NCI-H524 (cell line): ENCODE measurements at places on chromosomes 13 and 19.

- DNase-seq = peak; percentile 62
Observed at GRCh38 chr19:18322318-18322758, 538 bp downstream of the LSM4 start.

DNA sequence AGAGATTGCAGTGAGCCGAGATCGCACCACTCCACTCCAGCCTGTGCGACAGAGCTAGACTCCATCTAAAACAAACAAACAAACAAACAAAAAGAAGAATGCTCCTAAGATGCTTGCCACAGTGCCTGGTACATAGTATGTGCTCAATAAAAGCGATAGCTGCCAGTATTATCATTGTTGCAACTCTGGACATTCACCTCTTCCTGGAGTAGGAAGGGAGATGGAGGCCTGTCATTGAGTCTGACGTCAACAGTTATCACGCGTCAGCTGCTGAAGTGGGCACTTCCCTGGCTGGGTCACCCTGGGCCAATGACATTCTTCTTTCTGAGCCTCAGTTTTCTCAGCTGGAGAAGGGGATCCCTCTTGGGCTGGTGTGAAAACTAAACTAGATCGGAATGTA is 4.2 kb upstream of the PLAUR start:
- DNase-seq = no peak

GRCh38 chr19:55451965-55452748 is 9.1 kb upstream of the SHISA7 start:
- DNase-seq = peak; percentile 50

GRCh38 chr13:47858042-47859025 is 142.7 kb downstream of the SUCLA2 start:
- peak; percentile 73 for DNase-seq

DNA sequence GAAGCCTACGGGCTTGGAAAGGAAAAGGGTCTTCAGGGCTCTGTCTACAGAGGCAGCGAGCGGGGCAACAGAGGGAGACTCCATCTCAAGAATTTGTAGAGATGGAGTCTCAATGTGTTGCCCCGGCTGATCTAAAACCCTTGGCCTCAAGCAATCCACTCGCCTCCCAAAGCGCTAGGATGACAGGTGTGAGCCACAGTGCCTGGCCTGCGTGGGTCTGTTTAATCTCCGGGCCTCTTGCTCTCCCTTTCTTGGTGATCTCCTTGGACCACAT is 8.1 kb downstream of the RPS9 start:
- DNase-seq = no peak

DNA sequence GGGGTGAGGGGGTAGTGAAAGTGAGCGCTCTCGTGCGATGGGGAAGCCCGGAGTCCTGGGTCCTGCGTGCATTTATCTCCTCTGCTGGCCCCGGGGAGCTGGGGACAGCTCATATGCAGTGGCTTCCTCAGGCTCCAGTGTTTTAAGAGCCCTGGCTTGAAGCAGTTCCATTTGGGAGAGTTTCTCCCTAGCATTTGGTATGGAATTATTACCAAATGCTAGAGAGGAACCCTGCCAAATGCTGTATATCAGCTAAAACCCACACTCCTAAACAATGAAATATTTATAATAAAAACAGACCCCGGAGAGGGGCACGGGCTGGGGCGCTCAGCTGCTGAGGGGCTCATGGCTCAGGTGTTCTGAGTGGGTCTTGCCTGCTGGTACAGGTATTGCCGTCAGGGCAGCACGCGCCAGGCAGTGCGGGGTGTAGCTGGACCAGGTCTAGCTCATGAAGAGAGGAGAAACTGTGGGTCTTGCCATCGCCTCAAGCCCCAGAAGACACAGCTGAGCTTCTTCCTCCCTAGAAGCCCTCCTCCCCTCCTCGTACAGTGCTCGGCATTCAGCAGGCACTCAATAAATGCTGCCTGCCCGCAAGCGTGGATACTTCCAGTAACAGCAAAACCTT is 163.6 kb upstream of the ZNF536 start:
- DNase-seq = no peak

DNA sequence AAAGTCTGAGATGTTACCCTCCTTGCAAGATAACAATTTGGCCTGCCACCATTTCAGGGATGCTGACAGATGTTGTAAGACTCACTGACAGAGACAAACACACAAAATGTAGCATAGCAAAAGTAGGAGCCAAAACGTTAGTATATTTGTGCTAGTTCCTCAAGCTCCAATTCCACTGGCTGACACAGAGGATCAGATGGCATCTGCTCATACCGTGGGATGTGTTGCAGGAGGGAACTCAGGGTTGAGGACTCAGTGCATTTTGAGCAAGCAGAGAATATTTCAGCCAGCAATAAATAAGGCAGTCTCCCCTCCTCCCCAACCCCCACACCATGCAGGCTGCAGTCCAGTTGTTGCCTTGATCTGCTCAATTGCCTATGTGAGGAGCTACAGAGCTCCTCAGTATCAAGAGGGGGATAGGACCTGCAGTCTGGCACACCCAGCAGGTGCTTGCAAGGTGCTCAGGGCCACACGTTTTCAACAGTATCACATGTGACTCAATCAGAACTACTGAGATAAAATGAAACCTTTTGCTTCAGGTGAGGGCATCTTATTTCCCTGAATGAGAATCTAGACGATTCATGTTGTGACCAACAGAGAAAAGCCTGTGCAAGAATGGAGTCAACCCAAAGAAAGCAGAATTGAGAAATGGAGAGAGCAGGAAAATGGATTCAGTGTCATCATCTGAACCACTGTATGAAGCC is 23.6 kb upstream of the LRCH1 start:
- no peak for DNase-seq

DNA sequence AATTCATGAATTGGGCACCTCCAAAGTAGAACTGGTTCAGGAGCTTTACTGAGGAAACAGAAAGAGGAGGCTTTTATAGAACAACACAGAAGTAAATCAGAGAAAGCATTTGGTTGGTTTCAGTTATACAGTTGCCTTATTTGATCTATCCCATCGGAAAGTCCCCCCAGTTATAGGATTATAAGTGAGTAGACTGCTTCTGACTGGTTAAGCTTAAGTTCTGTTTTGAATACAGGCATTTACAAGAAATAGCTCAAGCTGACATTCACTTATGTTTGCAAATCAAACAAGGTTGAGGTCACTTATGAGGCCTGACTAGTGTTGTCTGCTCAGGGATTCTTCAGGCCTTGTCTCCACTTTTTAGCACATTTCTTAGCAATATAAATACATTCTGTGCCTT is 857.4 kb downstream of the EFNB2 start:
- DNase-seq = no peak

DNA sequence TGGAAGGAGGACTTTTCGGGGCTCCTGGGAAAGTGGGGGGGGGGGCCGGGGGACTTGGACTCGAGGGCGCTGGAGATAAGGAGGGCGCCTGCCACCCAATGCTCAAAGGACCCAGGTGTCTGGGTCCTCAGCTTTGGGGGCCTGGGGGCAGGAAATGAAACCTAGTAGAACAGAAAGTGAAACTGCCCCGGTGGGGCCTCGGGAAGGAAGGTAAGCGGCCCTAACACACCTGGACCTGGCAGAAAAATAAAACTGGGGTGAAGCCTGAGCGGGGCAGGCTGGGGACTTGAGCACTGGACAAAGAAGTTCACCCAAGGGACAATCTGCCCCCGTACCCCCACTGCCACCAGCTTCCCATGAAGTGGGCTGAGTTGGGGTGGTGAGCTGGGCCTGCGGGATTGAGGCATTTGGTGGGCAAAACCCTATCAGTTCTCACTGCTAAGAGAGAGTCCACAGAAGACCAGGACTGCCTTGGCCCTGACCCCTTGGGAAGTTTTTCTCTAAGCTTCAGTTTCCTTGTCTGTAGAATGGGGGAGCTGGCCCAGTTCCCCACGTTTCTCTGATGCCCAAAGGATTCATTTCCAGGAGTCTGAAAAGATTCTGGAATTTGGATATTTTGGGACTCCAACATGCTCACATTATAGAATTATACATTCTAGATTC is 2.3 kb downstream of the PRKD2 start:
- DNase-seq = no peak

DNA sequence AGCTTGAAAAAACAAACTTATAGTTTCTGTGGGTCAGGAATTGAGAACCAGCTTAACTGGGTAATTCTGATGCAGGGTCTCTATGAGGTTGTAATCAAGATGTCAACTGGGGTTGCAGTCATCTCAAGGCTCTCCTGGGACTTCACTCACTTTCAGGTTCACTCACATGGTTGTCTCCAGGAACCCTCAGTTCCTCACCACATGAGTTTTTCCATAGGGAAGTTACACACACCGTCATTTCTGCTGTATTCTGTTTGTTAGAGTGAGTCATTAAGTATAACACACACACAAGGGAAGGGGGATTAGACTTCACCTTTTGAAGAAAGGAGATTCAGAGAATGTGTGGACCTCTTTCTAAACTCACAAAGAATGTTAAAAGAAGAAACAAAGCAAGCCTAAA is 34.9 kb upstream of the MLNR start:
- no peak for DNase-seq

- DNase-seq = no peak
Observed at GRCh38 chr13:63546524-63546923, 2130.9 kb upstream of the PCDH20 start.

DNA sequence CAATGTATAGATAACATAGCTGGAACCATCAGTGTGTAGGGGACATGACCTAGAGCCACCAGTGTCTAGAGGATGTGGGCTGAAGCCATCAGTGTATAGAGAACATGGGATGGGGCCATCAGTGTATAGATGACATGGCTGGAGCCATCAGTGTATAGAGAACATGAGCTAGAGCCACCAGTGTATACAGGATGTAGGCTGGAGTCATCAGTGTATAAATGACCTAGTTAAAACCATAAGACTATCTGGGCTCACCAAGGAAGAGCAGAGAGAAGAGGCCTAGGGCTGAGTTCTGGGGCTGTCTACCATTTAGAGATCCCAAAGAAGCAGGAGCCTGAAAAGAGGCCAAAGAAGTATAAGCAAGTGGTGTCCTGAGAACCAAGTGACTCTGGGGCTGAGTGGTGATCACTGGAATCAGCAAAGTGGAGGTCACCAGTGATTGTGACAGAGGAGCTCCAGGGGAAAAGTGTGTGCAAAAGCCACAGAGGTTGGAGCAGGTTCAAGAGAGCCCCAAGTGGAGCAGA is 41.0 kb downstream of the RFX2 start:
- DNase-seq = no peak

GRCh38 chr19:41371541-41371940 is 4.8 kb upstream of the TMEM91 start:
- no peak for DNase-seq

DNA sequence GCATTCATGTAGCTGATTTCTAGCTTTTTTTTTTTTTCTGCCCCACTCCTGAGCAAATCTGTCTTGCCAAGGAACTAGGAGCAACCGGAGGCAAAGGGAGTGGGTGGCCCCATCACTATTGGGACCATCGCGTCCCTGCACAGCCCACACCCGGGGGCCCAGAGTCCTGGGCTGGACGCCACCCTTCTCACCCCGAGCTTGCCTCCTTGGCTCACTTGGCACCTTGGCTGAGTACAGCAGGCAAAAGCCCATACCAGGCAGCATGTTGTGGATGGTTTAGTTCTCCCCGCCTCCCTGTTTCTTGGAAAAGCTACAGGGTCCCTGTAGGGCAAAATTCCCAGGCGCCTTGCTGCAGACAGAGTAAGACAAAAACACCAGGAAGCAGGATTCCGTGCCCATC is 13.7 kb downstream of the SMIM24 start:
- no peak for DNase-seq

DNA sequence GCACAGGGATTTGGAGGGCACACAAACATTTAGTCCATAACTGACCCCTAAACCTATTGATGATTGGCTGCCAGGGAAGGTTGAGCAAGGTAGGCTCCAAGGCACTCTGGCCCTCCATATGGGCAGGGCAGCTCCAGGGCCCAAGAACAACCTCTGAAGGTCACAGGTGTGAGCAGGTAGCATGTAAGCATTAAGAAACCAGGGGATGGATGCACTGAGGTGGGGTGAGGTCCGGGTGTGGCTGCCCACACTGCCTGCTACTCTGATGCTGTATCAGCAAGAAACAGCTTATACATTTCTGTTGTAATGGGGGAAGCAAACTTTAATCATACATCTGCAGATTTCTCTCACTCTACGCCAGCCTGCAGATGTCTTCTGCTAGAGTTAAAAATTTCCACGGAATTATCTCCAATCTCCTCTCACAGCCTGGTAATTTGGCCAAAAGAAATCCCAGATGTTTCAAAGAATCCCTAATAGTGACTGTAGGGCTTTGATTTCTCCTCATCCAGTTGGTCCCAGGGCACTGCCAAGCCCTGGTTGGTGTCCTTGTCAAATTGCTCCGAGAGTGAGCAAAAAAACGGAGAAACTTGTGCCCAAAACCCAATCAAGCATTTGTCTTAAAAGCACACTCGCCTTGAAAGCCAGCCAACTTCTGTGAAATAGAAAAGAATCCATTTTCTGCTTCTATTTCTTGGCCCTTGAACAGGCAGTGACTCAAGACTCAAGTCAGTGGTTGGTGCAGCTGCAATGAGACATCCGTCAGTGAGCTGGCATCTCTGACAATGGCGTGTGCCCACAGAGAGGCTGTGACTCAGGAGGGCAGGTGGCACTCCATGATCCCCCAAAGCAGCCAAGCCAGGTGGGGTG is 72.5 kb upstream of the MRI1 start:
- no peak for DNase-seq

DNA sequence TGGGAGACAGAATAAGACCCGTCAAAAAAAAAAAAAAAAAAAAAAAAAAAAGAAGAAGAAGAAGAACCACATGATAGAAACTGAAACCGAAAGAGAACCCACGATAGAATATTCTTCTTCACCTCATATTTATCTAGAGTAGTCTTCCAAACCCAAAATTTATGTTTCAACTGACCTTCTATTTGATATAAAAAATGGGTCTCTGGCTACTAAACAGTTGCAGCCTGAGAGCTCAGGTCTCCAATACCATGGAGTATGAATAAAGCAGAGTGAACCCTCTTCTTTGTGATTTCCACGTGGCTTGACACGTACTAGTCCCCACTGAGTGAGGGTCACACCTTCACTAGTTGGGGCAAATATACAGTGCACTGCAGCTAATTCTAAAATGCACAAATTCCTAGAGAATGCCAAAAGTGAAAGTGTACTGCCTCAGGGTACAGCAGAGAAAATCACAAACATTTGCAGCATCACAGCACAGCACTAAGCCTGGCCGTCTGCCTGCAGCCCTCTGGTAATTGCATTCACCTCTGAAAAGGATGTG is 30.8 kb upstream of the RFC3 start:
- DNase-seq = no peak

- DNase-seq = no peak
Observed at GRCh38 chr13:33642374-33643065, 175.4 kb upstream of the RFC3 start.

DNA sequence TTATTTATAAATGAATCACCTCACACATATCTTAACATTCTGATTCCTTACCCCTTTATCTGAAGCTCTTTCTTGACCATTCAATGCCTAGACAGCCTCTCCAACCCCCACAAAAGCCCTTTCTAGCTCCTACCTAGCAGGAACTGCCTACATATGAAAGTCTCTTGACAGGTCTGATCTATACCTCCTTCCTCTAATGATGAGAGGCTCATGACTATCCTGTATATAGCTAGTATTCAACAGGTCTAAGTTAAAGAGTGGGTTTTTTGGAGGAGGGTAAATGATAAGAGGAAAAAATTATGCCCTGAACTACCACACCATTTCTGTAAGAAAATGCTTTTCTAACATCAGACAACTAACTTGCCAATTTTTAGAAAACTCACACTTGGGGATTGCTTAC is 47.0 kb downstream of the RBM26 start:
- no peak for DNase-seq

- DNase-seq = no peak
Observed at GRCh38 chr13:95570016-95570415, 17.5 kb downstream of the CLDN10 start.

GRCh38 chr13:93039131-93039530 is 187.5 kb upstream of the GPC6 start:
- DNase-seq = no peak
